Transverse colon (tissue), 4 donors: ENCODE measurements at places on chromosomes 1 and 21. TPM values are rescaled to one million over a fixed set of nuclear protein-coding genes. Genes with fewer than 3 reads are reported as not detected.

Gene RHD
- total RNA-seq, result not detected

GRCh38 chr1:239247285-239247684 lies 139.1 kb upstream of the CHRM3 start:
- no peaks in the 10 kb centered on the region for H3K27me3 ChIP-seq
- H3K4me1 ChIP-seq, result no peaks in the 10 kb centered on the region
- DNase-seq, result no peak
- H3K4me3 ChIP-seq, result no peak overlapping the region
- H3K27ac ChIP-seq, result no peak overlapping the region

DNA sequence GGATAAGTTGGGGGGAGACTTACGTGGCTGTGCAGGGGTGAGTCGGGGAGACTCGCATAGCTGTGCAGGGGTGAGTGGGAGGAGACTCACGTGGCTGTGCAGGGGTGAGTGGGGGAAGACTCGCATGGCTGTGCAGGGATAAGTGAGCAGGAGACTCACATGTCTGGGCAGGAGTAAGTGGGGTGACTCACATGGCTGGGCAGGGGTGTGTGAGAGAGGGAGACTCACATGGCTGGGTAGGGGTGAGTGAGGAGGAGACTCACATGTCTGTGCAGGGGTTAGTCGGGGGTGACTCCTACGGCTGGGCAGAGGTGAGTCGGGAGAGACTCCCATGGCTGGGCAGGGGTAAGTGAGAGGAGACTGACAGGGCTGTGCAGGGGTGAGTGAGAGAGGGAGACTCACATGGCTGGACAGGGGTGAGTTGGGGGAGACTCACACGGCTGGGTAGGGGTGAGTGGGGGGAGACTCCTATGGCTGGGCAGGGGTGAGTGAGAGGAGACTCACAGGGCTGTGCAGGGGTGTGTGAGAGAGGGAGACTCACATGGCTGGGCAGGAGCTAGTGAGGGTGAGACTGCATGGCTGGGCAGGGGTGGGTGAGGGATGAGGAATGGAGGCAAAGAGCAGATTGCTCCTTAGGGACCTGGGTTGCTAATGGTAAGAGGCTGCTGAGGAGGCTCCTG lies 56.0 kb upstream of the ABCG1 start:
- no peak for DNase-seq
- H3K36me3 ChIP-seq, result no peaks in the 10 kb centered on the region
- no peak overlapping the region for H3K27ac ChIP-seq
- H3K4me1 ChIP-seq, result peaks cover 13% of the 10 kb centered on the region

Gene CFHR2
- not detected for total RNA-seq

Gene CELF3
- total RNA-seq, result 2.7 TPM

Gene ST6GALNAC3
- total RNA-seq, result 5.7 TPM

DNA sequence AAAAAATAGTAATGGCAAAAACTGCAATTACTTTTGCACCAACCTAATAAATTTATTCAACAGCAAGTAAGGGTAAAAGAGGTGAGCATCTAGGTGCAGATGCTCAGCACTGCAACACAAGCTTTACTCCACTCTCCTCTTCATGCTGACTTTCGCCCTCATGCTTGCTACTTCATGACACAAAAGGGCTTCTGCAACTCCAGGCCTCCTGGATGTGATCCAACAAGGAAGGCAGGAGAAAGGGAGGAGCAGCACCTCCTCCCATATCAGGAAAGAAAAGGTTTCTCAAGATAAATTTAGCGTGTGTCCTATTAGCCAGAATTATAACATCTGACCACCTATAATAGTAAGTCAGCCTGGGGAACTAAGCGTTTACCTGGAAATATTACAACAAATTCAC lies 11.6 kb downstream of the SYF2 start:
- H3K27me3 ChIP-seq, result no peaks in the 10 kb centered on the region
- peaks cover 17% of the 10 kb centered on the region for H3K4me1 ChIP-seq
- H3K4me3 ChIP-seq, result no peak overlapping the region
- DNase-seq, result peak; percentile 36
- H3K27ac ChIP-seq, result peak overlapping the region; percentile 0

DNA sequence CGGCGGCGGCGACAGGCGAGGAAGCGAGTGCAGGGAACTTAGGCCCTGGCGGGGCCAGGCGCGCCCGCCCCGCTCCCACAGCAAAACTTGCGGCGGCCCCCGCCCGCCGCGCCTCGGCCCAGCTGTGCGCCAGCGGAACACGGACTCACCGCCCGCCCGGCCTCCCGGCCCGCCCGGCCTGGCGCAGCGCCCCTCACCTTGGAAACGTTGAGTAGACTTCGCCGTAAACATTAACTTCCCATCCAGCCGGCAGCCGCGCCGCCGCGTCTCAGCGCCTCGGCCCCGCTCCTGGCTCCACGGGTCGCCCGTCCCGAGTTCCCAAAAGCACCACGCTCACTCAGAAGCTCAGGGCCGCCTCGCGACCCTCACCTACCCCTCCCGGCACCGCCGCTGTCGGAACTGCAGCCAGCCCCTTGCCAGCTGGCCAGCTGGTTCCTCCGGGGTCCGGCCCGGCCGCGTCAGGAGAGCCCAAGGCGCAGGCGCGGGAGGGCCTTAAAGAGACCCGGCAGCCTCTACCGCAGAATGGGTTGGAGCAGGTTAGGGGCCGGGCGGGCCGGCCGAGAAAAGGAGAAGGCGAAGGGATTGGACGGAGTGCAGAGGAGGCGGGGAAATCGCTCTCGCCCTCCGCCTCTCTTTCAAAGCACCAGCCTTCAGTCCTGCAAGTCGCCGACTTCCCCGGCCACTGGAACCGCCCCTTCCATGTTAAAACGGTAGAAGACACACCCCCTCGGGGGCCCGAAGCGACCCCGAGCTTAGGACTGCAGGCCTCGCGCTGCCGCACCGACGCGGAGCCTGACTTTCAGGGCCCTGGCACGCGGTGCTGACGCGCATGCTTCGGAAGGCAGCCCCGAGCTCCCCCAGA lies at the start of gene EVI5:
Gene EVI5, minus strand, starts transcription at position 470 of the 862 bp plus-strand sequence. CDS start 48,562 bp downstream, outside the sequence.
- peak within 1 kb of the TSS; percentile 100 for H3K27ac ChIP-seq
- peak within 1 kb of the TSS; percentile 84 for H3K4me3 ChIP-seq
- DNase-seq, result peak; percentile 96
- peaks cover 22% of the 10 kb centered on the region for H3K4me1 ChIP-seq

- no peaks in the 10 kb centered on the region for H3K27me3 ChIP-seq
- H3K27ac ChIP-seq, result no peak overlapping the region
- no peaks in the 10 kb centered on the region for H3K36me3 ChIP-seq
- no peaks in the 10 kb centered on the region for H3K4me1 ChIP-seq
Measured at GRCh38 chr1:203905275-203905674, 43.9 kb downstream of the SNRPE start.

Gene CACNA1S
- not detected for total RNA-seq

DNA sequence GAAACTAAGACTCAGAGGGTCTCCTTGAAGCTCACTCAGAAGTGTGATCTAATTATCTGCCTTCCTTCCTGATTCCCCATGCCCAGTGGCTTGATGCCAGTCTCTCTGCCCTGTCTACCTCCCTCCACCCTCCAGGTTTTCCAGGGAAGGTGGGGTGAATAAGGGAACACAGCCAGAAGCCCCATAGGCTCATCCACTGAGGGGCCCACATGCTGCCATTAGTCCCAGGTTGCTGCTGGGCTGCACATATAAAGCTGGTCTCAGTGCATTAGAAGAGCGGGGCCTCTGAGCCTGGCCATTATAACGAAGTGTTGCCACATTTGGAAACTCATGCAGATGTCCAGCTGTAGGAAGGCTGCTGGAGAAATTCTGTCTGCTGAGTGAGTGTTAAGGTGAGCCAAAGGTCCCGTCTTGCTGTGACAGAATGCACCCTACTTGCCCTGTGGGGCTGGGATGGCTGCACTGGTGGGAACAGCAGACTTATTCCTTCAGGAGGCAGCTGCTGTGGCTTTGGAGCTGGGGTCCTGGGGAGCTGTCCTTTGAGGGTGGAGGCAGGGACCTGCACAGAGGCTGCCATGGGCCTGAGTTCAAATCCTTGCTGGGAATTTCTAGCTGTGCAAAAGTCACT lies 2.9 kb downstream of the ADORA1 start:
- H3K27ac ChIP-seq, result no peak overlapping the region
- H3K36me3 ChIP-seq, result no peaks in the 10 kb centered on the region
- DNase-seq, result peak; percentile 6
- peaks cover 27% of the 10 kb centered on the region for H3K27me3 ChIP-seq

DNA sequence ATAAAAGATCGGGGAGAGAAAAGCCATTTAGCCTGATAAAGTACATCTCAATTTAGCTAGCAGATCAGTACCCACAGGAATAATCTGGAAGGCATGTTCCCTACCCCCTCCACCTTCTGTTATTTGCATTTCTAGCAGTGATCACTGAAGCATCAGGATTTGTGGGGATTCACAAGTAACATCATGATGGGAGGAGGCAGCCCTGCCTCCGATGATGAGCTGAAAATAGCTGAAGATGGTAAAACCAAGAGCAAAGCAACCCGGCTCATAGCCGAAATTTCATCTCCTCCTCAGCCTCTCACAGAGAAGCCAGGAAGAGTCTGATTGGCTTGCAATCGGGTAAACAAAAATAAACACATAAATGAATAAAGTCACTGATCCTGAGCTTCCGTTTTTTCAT lies 2.4 kb downstream of the CCSAP start:
- H3K4me3 ChIP-seq, result no peak overlapping the region
- peaks cover 16% of the 10 kb centered on the region for H3K4me1 ChIP-seq
- H3K36me3 ChIP-seq, result no peaks in the 10 kb centered on the region
- peaks cover 7% of the 10 kb centered on the region for H3K27me3 ChIP-seq

DNA sequence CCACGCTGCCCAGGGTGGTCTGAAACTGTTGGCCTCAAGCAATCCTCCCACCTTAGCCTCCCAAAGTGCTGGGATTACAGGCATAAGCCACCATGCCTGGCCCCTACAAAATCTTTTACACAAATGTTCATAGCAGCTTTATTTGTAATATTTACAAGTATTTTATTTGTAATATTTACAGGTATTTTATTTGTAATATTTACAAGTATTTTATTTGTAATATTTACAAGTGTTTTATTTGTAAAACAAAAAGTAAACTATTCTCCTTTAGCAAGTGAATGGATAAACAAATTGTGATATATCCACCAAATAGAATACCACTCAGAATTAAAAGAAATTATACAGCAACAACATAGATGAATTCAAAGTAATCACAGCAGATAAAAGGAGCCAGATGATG lies 11.4 kb upstream of the FNBP1L start:
- no peak overlapping the region for H3K4me3 ChIP-seq
- DNase-seq, result no peak

GRCh38 chr21:29299046-29299915 lies 559 bp downstream of the BACH1 start:
- peak overlapping the region; percentile 41 for H3K4me3 ChIP-seq
- peak; percentile 68 for DNase-seq
